Forelimb muscle (tissue), 1 donor: ENCODE measurements at places on chromosomes 3 and 15.

- no peak for DNase-seq
These were observed 709.6 kb upstream of the CFAP20DC start for GRCh38 chr3:59759298-59760031.

GRCh38 chr15:31080591-31081014 is 20.9 kb downstream of the TRPM1 start:
- no peak for DNase-seq

DNA sequence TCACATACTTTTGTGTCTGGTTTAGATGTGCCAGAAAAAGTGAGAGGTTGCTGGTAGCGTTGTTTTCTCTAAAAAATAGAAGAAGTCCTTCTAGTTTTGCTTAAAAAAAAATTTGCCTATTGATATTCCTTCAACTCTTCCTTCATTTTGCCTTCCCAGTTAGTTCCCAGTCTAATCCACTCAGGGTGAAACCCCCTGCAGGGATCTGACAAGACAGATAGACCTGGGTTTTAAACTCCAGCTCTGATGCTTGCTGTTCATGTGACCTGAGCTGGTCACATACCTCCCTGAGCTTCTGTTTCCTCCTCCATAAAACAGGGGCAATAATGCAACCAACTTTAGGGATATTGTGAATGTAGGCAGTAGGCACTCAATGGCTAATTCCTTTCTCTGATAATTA is 18.6 kb upstream of the KCTD6 start:
- DNase-seq, result no peak

GRCh38 chr15:46946953-46947352 is 770.4 kb upstream of the SEMA6D start:
- no peak for DNase-seq

DNA sequence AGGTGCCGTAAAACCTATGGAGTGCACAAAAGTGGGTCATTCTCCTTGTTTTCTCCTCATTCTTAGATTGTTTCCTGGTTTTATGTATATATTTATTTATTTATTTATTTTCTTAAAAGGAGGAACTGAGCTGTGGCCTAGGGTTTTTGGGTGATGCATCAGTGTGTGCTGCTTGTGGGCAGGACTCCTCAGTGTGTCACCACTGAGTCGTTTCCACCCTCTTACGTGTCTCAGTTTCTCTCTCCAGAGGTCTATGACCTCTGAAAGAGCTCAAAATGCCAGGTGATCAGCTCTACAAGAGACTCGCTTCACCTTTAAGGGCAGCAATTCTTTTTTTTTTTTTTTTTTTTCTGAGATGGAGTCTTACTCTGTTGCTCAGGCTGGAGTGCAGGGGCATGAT is 72.9 kb downstream of the CD200 start:
- DNase-seq, result no peak

- DNase-seq, result no peak
These were observed 65.8 kb upstream of the CFAP20DC start for GRCh38 chr3:59115364-59116232.

- DNase-seq, result no peak
These were observed 422 bp downstream of the LSAMP start for GRCh38 chr3:116444819-116445310.

DNA sequence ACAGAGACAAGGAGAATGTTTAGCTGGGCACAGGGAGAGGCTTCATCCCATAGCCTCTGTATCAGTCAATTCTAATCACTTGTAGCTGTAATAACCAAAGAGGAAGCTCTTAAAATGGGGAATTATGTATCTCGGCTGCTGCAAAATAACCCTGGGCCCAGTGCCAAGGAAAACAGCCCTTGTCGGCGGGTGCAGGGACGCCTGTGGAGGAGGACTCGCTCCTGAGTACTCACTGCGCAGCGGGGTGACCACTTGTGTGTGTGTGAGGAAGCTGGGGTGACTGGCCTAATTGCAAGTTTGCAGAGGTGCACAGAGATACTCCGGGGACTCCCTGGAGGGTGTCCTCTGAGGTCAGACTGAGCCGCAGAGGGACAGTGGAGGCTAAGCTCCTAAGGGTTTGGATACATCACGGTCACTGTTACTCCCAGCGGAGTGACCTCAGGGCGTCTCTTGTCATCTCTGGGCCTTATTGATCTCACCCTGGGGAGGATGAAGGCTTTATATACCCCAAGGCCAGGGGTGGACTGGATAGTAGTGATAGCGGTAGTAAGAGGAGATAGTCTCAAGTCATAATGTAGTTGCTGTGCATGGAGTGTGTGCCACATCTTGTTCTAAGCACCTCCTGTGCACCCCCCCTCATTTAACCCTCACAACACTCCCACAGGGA is 37.2 kb downstream of the SLC6A6 start:
- DNase-seq, result no peak

- no peak for DNase-seq
These were observed 2.9 kb upstream of the USP50 start for GRCh38 chr15:50549326-50549725.

DNA sequence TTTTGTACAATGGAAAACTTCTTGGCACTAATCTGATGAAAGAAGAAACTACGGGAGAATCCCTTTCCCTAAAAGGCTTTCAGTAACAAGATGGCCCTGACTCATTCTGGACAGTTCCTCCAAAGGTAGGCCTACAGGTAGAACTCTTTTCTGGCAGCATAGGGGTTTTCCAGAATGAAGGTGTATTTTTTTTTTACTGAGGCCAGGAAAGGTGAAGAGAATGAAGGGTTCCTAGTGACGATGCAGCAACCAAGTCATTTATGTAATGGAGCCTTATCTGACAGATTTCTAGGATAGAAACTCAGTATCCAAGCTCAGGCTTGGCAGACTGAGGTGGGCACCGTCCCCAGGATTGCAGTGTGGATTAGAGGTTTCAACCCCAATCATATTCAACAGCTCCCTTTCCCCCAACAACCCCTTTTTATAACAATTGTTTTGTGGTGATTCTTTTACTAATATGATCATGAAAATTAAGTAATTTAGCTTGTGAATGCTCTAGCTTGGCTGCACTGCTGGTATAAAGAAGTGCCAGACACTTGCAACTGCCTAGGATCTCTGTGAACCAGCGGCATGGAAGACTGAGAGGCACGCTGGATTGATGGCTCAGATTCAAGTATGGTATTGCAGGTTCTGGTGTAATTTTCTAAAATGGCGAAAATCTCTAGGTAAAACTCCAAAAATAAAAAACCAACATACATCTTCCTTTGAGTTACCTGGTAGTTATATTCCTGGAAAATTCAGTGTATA is 8.7 kb upstream of the TRIM69 start:
- no peak for DNase-seq

DNA sequence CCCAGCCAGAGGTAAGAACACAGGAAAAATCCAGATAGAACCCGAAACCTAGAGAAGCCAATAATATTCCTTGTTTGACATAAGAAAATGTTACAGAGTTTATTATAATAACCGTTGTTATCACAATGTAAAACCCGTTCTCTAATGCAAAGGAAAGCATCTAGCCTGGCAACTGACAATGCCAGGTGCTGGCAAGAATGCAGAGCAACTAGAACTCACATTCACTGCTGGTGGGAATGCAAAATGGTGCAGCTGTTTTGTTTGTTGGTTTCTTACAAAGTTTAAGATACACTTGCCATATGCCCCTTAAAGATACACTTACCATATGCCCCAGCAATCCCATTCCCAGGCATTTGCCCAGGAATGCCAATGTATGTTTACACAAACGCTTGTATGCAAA is 23.4 kb downstream of the VPS39 start:
- DNase-seq, result no peak

DNA sequence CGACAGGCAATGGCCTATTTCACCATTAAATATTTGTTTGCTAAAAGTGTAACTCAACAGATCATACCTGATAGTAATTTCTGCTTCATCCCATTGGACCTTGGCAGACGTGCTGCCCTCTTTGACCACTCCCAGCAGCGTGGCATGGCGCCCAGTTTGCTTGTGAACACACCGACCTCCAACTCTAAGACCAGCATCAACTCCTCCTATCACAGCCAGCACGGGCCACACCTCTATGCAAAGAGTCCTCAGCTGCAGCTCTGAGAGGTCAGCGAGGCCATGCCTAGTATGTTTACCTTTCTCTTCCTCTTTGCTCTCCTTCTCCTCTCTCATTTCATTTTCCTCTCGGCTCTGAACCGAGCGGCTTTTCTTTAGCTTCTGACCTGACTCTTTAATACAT is 80.6 kb downstream of the FBXL22 start:
- DNase-seq, result no peak

- peak; percentile 22 for DNase-seq
These were observed 405.9 kb downstream of the ROBO1 start for GRCh38 chr3:79361748-79362378.

- DNase-seq, result no peak
These were observed 74.3 kb downstream of the CORO2B start for GRCh38 chr15:68653031-68653635.

GRCh38 chr3:27335571-27335970 is 33.6 kb downstream of the NEK10 start:
- no peak for DNase-seq

DNA sequence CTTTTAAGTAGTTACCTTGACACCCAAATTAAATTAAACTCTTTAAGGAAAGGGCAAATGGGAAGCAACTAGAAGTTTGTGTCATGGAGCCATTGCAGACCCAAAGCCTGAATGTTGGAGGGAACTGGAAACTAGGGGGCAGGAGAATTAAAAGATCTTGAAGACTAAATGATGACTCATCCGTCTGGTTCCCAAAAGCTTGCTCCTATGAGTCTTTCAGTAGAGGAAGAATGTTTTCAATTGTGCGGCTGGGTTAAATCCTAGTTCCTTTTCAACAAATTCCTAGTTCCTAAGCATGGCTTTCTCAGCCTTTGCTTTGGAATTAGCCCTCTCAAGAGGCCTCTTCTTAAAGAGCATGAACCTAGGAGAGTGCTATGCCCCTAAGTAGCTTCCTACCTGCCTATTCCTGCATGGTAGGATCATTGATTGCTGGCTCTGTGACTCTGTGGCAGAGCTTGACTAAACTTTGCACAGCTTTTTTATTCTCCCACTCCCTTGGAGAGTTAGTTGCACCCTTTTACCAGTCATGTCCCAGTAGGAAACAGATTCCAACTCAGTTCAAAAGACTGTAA is 17.7 kb downstream of the CLEC3B start:
- no peak for DNase-seq

- no peak for DNase-seq
These were observed 192.7 kb upstream of the FEZF2 start for GRCh38 chr3:62566022-62566557.

GRCh38 chr3:71598292-71598691 is 14.8 kb upstream of the FOXP1 start:
- no peak for DNase-seq

DNA sequence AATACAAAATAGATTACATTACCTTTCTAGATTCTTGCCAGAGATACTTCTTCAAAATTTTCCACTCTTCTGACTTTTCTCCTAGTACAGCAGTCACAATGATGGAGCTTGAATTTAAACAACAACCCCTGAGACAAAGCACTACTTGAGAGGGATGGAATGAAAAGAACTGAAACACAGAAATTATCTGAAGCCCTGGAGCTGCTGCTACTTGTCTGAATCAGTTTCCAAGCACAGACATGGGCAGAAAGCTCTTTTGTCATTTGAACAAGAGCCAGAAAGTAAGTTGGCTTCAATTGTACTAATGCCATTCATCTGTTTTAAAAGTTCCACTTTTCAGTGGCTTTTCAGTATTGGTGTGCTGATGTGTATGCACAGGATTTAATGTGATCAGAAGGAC is 718.5 kb upstream of the ARPP21 start:
- no peak for DNase-seq

GRCh38 chr3:147191795-147192385 is 214.5 kb downstream of the ZIC4 start:
- DNase-seq, result peak; percentile 5

GRCh38 chr15:75163150-75163564 is 38.5 kb upstream of the C15orf39 start:
- no peak for DNase-seq

DNA sequence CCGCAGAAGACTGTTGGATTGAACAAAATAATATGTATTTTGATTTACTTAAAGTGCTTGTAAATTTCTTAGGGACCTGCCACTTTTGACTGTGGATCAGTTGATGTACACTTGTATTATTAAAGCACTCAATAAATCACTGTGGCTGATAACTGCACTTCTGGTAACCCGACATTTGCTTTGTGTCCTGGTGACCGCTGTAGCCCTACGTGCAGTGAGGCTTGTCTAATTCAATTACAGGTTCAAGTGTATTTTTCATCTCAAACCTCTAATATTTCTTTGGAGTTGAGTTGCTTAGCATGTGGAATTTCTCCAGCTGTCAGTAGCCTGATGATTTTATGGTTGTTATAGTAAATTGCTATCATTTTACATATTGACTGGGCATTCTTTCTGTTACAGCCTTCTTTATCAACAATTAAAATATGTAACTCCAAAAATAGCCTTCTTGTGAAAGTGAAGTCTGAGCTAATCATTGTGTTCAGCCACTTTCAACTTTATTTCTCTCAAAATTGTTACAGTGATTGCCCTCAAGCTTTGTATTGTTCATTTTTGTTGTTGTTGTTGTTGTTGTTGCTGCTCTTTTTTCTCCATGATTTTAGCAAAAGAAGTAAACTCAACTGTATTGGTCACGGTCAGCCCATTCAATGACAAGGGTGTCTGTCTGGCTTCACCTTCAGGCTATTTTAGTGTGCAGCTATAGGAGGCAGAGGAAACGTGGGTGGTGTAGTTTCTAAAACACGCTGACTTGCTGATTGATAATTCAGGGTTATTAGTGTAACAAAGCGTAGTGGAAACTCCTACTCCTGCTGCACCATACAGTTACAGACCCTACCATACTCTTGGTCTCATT is 215.1 kb upstream of the UBE2E1 start:
- no peak for DNase-seq

GRCh38 chr3:25533399-25533798 is 105.3 kb downstream of the RARB start:
- DNase-seq, result no peak

- no peak for DNase-seq
These were observed 10.6 kb upstream of the CPB1 start for GRCh38 chr3:148816981-148817525.

DNA sequence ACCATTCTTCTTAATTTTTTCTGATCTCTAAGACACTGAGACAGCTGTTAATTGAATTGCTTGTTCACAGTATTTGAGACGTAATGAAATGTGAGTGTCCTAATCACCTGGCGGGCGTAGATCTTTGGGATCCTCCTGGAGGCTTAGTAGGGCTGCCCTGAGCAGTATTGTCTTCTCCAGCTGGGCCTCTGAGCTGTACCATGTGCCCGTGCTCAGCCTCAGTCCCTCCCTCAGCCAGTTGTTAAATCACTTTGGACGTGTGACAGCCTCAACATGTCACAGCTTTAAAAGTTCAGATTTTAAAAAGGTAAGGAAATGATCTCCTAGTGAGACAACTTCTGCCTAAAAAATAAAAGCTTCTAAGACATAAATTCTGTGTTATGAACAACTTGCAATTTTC is 35.5 kb downstream of the IGF1R start:
- no peak for DNase-seq

DNA sequence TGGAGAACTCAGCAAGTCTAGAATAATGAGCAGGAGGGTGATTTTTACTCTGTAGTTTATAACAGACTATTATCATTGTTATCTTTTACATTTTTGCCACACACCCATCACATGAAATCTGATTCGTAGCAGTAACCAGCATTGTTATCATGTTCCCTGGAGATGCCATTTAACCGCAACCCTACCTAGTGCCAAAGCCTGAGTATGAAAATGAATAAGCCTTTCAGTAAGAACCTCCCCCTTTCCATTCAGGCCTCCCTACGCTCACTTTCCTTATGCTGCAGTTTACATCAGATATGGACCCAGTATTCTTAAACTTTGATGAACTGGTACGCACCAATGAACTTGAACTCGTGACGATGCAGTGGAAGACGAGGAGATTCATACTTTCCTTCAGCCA is 158.7 kb upstream of the SPRED1 start:
- DNase-seq, result no peak

GRCh38 chr3:21484828-21485144 is 266.2 kb downstream of the ZNF385D start:
- no peak for DNase-seq
